ENCODE measurements at places on chromosomes 6 and 20.

DNA sequence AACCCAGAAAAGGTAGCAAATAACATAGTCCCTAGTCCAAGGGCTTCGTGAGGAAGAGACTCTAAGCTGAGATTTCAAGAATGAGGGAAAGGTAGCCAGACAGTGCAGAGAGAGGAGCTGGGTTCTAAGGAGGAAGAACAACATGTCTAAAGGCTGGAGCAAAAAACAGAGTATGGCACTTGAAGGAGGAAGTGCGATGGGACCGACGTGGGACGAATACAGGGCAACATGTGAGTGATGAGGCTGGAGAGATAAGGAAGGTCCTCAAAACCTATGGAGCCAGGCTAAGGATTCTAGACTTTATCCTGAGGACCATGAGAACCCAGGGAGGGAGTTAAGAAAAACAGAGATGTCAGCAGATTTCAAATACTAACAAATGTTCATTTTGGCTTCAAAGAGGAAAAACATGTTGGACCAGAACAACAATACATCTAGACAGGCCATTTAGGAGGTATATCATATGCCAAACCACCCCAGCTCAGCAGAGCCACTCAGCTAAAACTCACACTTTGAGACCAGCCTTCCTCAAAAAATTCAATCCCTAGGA lies 17.5 kb downstream of the ATXN1 start:
- no peak for DNase-seq

DNA sequence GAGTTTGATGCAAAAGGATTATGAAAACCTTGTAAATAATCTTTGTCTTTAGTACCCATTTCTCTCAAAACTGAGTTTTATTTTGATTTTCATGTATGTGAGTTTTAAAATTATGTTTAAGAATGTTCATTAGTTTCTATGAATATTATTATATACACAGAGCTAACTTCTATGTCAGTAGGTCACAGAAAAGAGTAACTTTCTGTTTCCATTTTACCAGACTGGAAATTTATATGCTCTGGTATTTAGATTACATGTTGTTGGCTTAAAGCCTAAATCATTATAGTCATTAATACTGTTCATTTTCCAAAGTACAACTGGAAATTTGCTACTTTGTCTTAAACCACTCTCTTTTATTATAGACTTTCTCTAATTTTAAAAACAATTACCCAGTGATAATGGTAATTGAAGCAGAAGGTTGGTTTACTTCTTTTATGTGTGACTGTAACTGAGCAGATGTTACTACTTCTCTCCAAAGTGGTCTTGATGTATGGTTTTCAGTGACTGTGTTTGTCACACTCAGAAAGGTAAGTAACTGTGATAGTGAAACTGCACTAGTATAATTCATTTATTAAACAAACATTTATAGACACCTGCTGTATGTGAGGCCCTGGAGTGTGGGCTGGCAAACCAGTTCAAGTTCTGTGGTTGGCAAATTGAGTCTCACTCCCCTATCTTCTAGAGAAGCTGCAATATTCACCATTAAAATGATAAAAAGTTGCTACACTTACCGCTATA lies 13.2 kb downstream of the CRYBG1 start:
- no peak for DNase-seq

- DNase-seq, result no peak
Observed at GRCh38 chr20:328027-328974, 2.9 kb downstream of the SOX12 start.

GRCh38 chr20:32387252-32387651 lies 29.1 kb downstream of the ASXL1 start:
- no peak for DNase-seq

- DNase-seq, result no peak
Observed at GRCh38 chr20:23058240-23058639, 8.8 kb upstream of the THBD start.

- DNase-seq, result no peak
Observed at GRCh38 chr6:34236131-34236442, 586 bp upstream of the HMGA1 start.

- DNase-seq, result no peak
Observed at GRCh38 chr6:8077991-8078390, 13.8 kb upstream of the BLOC1S5 start.

DNA sequence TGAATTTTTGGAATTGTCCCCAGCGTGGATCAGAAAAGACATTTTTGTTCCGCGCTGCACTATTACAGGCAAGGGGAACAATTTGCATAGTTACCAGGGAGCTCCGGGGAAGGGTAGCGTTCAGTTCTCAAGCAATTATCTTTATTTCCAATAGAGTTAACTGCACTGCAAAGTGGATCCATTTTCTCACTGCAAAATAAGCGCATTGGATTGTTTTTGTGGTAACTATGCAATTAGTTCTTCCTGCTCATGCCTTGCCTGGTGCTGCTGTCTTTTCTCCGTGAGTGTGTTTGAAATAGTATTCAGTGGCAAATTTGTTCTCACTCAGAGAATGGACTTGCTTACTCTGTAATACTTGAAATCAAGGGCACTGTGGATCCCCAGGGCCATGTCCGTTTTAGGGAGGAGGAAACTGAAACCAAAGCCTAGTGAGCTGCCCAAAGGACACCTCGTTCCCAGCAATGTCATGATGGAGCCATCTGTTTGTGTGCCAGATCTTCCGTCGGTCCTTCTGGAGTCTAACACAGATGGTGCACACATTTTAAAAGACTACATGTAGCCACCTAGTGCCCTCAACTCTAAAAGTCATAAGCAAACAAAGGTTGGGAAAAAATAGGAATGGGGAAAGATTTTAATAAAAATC lies 7.4 kb upstream of the PCK1 start:
- DNase-seq, result no peak

- DNase-seq, result no peak
Observed at GRCh38 chr6:906920-907319, 214.0 kb upstream of the EXOC2 start.

DNA sequence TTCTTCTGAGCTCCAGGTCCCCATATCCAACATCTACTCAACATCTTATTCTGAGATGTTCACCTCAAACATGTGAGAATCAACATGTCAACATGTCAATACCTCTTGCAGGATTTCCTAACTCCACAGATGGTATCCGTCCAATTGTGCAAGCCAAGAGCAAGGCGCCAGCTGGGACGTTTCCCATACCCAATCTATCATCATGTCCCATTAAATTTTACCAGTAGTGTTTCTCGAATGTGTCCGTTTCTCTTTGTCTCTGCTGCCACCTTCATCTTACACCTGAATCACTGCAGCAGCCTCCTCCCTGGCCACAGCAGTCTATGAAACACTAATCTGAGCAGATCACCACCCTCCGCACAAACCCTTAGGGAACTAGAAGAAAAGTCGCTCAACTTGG lies 78.0 kb upstream of the RPS6KA2 start:
- no peak for DNase-seq

DNA sequence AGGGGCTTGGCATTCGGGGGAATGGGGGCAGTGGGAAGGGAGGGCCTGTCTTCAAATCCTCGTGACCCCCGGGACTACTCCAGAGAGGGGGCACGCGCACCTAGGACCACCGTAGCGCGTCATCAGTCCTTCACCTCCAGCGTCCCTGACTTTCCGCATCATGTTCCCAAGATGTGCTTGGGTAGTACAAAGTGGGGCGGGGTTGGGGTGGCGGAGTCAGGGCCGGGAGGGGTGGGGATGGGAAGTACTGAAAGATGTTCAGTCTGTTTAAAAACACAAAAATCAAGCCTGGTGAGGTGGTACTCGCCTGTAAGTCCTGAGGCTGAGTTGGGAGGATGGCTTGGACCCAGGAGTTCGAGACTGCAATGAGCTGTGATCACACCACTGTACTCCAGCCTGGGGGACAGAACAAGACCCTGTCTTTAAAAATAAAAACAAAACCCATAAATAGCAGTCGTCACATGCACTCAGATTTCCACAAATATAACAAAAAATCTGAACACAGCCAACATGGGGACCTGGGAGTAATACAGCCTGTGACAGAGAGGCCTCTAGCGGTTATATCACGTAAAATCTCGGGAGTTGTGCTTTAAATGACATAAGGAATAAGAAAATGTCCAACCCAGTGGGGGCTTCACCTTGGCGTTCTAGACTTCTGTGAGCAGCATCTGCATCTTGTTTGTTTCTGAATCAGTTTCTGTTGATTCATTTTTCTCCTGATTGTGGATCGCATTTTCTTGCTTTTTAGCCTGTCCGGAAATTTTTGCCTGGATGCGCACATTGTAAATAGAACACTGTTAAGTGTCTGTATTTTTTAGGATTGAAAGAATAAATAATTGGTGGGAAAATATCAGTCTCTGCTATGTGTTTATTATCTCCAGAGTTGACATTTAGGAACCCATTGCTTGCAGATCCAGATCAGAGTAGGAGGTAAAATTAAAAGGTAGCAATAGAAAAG lies 698 bp upstream of the LRP11 start:
- DNase-seq, result peak; percentile 51

DNA sequence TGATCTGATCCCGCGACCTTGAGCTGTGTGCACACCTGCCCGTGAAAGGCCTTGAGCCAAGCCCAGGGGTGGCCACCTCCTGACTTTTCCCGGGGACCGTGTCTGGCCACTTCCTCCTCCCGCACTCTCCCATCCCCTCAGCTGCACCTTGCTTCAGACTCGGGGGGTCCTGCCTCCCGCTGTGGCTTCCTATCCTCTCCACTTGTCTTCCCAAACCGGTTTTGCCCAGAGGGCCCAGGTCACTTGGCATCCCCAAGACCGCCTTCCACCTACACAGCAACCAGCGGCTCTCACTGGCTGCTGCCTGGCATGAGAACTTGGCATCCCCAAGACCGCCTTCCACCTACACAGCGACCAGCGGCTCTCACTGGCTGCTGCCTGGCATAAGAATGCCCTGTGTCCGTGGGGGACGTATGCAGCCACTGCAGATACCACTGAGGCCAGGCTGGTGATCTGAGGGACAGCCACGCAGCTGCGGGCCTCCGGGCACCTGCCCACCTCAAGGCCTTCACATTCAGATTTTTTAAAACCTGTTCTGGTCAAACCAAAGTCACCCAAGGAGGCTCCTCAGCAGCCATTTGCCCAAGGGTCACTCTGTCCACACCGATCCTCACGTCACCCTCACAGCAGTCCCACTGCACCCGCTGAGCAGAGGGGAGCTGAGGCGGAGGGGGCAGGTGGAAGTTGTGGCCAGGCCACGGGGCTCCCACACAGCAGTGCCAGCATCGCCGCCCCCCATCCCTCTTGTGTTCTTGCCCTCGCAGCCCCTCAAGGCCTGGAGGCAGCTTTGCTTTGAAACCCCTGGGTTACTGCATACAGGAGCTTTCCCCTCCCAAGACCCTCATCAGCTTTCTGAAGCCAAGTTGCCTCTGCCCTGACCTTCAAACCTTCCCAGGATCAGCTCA lies 245.5 kb downstream of the TAF4 start:
- no peak for DNase-seq

DNA sequence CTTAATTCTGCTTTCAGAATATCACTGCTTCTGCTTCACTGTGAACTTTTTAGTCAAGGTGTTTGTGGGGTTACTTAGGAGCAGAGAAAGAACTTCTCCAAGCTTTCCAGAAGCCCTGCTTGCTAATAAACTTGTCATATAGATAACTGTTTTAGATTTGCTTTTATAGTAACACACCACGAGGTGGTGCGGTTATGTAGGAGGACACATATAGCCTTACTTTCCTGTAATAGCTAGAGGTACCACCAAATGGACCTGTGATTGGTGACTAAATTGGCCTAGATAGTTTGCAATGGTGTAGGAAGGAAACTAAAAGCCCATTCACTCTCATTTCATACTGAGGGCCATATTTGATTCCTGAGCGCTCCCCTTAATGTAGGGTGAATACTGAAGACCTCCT lies 52.3 kb upstream of the BCLAF1 start:
- DNase-seq, result no peak

DNA sequence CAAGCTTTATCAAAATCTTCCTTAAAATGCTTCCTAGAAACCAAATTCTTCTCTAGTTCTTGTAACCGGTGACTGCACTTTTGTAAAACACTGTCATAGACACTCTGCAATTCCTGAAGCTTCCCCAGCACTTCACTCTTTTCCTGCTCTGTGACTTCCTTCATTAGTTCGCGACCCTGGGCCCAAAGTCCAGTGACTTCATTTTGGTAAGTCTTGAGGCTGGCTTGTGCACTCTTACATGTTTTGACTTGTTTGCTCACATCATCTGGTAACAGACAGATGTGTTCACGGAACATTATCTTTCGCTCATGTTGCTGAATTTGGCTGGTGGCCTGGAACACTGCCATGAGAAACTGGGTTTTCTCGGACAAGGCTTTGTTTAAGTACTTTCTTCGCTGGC lies 306.2 kb downstream of the SYNE1 start:
- no peak for DNase-seq

DNA sequence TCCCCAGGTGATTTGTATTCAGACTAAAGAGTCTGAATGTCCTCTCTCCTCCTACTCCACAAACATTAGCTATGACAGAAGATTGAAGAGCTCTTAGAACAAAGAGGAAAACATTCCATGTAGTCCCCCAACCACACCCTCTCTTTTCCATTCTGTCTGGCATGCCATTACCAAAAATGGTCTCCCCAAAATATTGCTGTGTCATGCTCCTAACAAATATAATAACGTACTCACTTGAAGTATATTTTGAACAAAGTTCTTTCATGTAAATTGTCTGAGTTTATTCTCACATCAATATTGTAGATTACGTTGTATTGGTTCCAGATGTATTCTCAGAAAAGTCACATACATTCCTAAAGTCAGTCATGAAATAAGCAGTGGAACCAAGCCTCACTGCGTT lies 467.3 kb upstream of the IRAK1BP1 start:
- DNase-seq, result no peak

- DNase-seq, result no peak
Observed at GRCh38 chr6:37507690-37508421, 8.2 kb upstream of the CCDC167 start.

GRCh38 chr6:124984668-124985338 lies 22.6 kb downstream of the RNF217 start:
- DNase-seq, result no peak

- no peak for DNase-seq
Observed at GRCh38 chr20:18394363-18394762, 72.5 kb downstream of the DZANK1 start.

DNA sequence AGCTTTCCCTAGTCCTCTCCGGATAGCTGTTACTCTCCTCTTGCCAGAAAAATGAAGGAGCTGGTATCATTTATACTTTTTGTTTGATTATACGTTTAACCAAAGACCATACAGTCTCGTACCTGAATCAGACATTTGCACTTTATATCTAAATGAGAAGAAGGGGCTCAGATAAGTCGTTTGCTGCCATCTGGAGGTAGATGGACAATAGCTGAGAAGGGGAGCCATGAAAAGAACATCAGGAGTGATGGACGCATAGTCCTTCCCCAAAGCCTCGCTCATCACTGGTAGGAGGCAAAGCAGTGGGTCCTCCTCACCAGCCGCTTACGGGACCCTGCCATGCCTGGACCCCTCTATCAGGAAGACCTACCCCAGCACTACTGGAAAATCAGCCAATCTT lies 45.4 kb downstream of the RPF2 start:
- DNase-seq, result no peak

GRCh38 chr6:156781861-156782631 lies 4.9 kb downstream of the ARID1B start:
- DNase-seq, result no peak

DNA sequence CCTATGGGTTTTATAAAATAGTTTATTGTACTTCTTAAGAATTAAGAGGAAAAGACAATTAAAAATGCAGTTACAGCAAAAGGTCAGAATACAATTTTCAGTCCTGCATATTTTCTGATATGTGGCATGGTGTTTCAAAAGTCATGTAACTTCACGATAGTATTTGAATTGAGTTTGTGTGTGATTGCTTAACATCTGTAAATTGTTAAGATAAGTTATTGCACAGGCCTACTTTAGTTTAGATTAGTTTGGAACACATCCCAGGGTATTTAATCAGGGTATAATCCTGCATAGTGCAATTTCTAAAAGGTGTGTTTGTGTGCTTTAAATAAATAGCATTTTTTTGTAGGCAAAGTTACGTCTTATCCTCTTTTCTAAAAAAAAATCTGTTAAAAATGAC lies 289.6 kb downstream of the RIMS1 start:
- no peak for DNase-seq

GRCh38 chr6:108966251-108966650 lies 118.0 kb downstream of the ARMC2 start:
- DNase-seq, result no peak

Data from uterus (tissue), 4 donors.